ENCODE measurements at places on chromosomes 4 and X.

- no peak for DNase-seq
Measured at GRCh38 chr4:61770456-61770855, 570.3 kb downstream of the ADGRL3 start.

GRCh38 chr4:54976682-54977081, 148.7 kb downstream of the KDR start:
- DNase-seq, result no peak

- DNase-seq, result no peak
Measured at GRCh38 chr4:26131711-26132110, 189.1 kb upstream of the RBPJ start.

DNA sequence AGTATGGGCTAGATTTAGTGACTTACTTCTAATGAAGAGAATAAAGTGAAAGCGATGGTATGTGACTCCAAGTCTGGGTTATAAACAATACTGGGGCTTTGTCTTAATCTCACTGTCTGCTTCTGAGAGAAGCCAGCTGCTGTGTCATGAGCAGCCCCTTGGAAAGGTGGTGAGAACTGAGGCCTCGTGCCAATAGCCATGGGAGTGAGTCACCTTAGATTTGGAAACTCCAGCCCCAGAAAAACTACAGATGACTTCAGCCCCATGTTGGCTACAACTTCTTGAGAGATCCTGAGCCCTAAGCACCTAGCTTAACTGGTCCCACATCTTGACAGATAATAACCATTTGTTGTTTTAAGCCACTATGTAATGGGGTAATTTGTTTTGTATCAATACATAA, 77.6 kb downstream of the CWH43 start:
- no peak for DNase-seq

DNA sequence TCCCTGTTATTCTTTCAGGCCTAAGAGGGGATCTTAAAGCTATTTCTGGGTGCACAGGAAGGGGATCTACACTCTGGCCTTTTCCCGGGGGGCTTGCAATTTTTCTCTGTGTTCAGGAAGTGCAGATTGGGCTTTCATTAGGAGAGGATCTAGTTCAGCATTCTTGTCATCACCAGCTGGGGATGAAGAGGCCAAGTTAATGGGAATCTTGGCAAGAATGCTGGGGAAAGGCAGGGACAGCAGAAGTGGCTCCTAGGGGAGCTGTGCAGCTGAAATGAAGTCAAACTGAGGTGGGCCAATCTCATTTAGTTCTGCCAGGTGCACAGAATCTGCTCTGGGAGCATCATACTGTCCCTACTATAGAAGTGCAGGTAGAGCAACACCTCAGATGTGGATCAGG, 40.9 kb upstream of the ESX1 start:
- no peak for DNase-seq

- no peak for DNase-seq
Measured at GRCh38 chrX:104270212-104270611, 15.5 kb upstream of the ESX1 start.

GRCh38 chr4:6914448-6914847, 4.8 kb downstream of the TBC1D14 start:
- no peak for DNase-seq

DNA sequence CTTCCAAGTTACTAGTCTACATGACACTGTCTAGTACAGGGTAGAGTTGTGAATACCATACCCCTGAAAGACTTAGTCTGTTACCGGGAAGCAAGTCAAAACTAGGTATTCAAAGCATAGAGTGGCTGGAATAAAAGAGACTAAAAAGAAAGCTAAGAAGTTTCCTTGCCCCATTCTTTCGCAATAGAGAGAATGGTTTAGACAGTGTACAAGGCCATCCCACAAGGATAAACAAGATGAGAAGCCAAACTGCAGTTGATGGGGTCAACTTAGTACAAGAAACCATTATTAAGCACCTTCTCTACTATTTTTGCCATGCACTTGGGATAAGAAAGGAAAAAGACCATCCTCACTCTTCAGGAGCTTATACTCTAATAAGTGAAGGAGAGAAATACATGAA, 30.3 kb downstream of the AMMECR1 start:
- DNase-seq, result no peak

DNA sequence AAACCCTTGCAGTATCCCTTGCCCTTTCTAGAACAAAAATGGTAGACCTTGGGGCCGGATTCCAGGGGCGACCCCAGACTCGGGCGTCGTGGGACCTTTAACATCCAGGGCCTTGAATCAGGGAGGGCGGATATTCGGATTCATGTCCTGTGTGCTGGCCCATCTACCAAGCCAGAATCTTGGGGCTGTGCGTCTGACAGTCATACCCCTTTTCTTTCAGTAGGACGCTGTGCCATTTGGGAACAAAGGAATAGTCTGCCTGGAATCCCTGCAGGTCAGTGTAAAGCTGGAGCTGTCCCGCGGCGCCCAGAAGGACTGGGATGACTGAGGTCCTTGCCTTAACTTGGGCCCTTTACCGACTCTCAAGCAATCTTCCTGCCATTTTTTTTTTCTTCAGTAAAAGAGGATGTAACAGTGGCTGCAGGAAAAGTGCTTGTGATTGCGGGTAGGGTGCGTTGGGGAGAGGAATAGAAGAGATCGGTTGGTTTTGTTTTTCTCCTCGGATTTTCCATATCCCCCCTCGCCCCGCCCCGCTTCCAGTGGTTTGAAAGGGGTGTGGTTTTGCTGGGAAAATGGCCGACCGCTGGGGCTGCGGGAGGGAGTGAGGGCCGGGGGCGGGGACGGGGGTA, 518 bp downstream of the ARMCX1 start:
- DNase-seq, result no peak

GRCh38 chr4:105586638-105587328, 34.4 kb downstream of the ARHGEF38 start:
- DNase-seq, result no peak

Measured in AG09309 (cell line).